ENCODE measurements at places on chromosomes 16 and 17. TPM values are rescaled to one million over a fixed set of nuclear protein-coding genes. Genes with fewer than 3 reads are reported as not detected.

GRCh38 chr17:55186937-55187770 is 77.6 kb upstream of the HLF start:
- DNase-seq, result no peak

GRCh38 chr16:85645021-85645589 is 32.0 kb downstream of the GSE1 start:
- DNase-seq, result no peak

DNA sequence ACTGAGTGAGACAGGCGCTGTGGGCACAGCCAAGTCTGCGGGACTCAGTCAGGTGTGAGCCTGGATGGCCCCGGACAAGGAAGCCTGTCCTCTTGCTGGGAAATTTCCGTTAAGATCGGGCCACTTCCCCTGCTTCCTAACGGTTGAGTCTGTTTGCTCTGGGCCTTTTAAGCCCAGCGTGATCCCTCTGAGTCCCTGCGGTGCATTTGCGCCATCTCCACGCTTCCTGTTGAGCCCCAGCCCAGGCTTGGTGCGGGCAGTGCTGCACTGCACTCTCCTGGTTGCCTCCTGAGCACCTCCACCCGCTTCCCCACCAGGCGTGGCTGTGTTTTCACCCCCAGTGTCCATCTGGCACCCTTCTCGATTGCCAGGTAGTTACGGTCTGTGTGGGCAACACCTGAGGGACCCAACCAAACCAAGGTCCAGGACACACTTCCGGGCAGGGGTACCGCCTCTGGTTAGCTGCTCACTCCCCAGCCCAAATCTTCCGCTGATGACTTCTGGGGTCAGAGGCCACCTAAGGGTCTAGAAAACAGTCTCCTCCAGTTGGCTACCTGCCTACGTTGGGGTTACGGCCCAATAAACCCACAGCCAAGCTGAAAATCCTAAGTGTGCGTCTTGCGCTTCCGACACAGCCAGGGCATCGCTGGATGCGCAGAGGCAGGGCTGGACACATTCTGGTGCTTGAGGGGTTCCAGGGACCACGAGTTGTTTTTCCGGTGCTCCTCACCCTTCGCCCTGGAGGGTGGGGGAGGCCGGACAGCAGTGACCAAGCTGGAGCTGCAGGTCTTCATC is 1.4 kb upstream of the SLC25A10 start:
- DNase-seq, result no peak

The NPIPA7 gene
- 4.0 TPM for total RNA-seq
